NCI-H226 (cell line): ENCODE measurements at places on chromosomes 2 and 18.

GRCh38 chr2:236102971-236103370, 65.2 kb downstream of the GBX2 start:
- DNase-seq: no peak

- no peak for DNase-seq
These were observed 84.0 kb upstream of the RFX8 start for GRCh38 chr2:101558740-101559525.

GRCh38 chr18:33755931-33756560, 178.0 kb downstream of the ASXL3 start:
- DNase-seq: peak; percentile 75

DNA sequence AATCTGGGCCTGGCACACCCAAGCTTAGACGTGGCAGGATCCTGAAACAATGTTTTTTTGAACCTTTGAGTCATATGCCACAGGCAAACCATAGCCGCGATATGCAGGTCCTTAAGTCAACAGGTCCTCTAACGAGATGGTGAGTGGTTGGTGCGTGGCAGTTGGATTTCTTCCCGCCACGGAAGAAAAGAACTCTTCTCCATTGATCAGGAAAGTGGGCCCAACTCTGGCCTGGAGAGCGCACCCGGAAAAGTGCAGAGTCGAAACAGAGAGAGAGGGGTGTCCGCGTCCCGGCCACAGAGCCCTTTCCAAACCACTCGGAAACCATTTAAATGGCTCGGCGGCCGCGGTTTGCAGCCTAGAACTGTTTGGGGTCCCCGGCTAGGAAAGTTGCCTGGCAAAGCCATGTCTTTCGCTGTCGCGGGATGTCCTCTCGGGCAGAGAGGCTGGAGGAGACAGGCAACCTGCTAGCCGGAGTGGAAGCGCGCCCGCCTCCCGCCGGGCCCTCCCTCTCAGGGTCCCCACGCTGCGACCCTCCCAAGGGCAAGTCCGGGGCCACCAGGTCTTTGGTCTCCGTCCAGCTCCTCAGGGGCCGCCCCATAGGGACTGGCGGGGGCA, 777 bp downstream of the GALNT3 start:
- no peak for DNase-seq

- no peak for DNase-seq
These were observed 38.9 kb upstream of the YES1 start for GRCh38 chr18:850960-851359.

GRCh38 chr2:166341426-166341825, 34.3 kb downstream of the SCN9A start:
- DNase-seq: no peak

- DNase-seq: no peak
These were observed 56.5 kb downstream of the NPPC start for GRCh38 chr2:231869704-231870103.

GRCh38 chr2:171346723-171347557, 86.8 kb downstream of the METTL8 start:
- DNase-seq: no peak

- DNase-seq: peak; percentile 76
These were observed 149.1 kb downstream of the GREB1L start for GRCh38 chr18:21391074-21391673.

DNA sequence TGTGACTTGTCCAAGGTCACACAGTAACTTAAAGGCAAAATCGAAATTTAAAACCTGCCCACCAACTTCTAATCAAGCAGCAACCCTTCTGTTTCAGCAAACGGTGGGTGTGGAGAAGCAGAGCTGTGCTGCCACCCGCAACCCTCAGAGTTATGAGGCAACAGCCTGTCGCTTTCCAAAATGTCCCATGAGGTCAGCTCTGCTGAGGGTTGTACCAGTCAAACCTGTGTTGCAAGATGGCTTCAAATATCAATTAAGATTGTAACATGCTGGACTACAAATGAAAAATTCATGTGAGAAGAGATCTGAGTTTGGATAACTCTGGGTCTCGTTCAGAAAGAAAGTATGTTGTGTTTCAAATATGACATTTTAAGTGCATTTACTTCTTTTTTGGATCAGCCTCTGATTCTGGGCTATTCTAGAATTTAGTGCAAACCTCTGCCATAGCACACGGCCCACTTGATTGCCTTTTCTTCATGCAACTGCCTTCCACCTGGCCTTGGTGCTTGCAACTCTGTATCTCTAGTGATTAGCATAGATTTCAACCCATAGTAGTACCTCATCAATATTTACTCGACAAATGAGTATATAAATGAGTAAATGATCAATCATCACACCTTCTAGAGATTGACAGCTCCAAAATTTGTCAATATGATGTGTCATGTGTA, 69.3 kb downstream of the TIMM21 start:
- no peak for DNase-seq

DNA sequence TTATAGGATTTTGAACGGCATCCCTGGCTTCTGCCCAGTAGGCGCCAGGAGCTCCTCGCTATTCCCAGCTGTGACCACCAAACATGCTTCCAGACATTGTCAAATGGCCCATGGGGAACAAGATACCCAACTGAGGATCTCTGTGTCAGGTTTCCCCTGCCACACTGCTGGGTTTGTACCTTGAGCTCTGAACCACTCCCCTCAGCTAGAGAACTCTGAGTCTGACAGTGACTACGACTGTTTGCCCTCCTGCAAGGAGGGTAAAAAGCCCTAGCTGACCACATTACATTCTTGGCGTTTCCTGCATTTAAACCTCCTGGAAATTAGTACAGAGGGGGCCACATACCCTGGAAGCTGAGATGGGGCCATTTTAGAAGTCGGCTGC, 12.4 kb downstream of the LRRFIP1 start:
- DNase-seq: no peak

DNA sequence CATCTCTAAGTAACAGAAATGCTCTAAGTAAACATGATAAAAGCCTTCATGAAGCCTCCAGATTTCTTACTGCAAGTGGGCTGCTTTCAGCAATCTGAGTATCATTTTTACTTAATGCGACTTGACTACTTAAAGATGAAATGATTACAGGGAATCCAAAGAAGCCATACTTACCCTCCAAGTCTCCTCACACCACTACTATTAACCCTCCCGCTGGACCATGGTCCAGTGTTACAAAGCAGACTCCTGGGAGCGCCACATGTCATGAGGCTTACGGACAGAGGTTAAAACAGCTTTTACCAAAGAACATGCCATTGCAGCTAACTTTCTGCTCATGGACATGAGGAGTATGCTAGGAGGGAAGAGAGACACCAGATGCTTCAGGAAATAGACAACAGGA, 46.4 kb downstream of the LPIN2 start:
- no peak for DNase-seq

DNA sequence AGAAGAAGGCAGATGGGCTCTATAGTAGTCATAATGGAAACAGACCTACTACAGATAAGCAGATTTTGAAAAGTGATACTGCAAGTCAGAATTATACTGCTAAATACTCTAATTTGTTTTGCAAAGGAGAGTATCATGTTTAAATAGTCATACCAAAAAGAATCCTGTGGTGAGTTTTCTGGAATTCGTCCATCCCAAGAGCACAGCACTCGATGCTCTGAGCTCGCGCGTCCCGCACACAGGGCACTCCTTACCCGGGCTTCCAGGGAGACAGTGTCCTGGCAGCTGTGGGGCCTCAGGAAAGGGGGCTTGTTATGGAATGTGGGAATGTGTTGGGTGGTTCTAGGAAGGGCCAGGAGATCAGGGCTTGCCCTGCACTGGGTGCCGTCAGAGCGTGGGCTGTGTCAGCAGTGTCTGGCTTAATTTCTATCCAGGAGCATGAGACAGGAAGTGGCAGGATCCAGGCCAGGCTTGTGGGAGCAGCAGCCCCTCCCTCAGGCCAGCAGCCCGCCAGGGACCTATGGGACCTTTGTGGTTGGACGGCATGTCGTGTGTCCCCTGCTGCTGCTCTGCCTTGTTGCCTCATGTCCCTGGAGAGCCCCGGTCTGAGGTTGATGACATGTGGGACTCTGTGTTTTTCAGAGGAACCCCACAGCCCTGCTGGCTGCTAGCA, 193.2 kb upstream of the TPO start:
- DNase-seq: no peak

DNA sequence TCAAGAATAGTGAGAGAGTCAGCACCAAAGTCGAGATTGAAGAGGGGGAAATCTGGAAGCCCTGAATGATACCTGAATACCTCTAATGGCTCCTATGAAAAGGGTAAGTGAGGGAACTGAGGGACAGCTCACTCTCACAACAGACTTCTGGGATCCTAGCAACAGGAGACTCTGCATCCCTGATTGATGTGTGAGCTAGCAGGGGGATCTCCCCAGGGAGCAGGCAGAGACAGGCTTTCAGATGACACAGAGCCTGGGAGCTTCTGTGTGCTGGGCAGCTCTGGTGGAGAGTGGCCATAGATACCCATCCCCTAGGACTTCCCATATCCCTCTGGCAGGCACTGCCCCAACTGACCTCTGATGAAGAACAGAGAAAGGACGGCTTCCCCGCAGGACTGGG, 206.2 kb downstream of the EXOC6B start:
- DNase-seq: peak; percentile 41

GRCh38 chr18:28281400-28281799, 104.5 kb upstream of the CDH2 start:
- peak; percentile 26 for DNase-seq

DNA sequence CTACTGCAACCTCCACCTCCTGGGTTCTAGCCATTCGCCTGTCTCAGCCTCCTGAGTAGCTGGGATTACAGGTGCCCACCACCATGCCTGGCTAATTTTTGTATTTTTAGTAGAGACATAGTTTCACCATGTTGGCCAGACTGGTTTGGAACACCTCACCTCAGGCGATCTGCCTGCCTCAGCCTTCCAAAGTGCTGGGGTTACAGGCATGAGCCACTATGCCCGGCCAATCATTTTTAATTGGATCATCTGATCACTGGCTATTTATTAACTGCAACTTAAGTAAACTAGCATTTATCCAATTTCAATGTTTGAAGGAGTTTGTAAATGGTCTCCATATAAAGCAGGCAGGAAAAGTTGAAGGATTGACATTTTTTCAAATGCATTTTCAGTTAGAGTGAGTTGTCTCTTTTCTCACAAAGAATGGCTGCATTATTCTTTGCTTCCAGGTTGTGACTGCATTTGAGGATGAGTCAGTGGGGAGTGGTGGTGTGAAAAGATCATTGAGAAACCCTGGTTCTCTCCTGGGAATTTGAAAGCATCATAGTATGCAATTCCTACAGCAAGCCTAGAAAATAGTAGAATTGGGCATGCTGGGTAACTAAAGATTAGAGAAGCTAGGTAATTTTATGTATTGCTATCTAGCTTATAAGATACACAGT, 431.1 kb upstream of the ZEB2 start:
- peak; percentile 78 for DNase-seq

- DNase-seq: peak; percentile 8
These were observed 163.5 kb upstream of the NT5C1B start for GRCh38 chr2:18752667-18753422.

GRCh38 chr2:56244911-56245530, 61.2 kb downstream of the CCDC85A start:
- DNase-seq: no peak

GRCh38 chr2:171004363-171004762, 75.3 kb downstream of the GORASP2 start:
- DNase-seq: no peak

GRCh38 chr2:232075859-232076258, 114.3 kb downstream of the DIS3L2 start:
- DNase-seq: no peak

- DNase-seq: no peak
These were observed 54.8 kb upstream of the CREB1 start for GRCh38 chr2:207474863-207475485.

- DNase-seq: no peak
These were observed 28.9 kb downstream of the NYAP2 start for GRCh38 chr2:225428360-225428759.

DNA sequence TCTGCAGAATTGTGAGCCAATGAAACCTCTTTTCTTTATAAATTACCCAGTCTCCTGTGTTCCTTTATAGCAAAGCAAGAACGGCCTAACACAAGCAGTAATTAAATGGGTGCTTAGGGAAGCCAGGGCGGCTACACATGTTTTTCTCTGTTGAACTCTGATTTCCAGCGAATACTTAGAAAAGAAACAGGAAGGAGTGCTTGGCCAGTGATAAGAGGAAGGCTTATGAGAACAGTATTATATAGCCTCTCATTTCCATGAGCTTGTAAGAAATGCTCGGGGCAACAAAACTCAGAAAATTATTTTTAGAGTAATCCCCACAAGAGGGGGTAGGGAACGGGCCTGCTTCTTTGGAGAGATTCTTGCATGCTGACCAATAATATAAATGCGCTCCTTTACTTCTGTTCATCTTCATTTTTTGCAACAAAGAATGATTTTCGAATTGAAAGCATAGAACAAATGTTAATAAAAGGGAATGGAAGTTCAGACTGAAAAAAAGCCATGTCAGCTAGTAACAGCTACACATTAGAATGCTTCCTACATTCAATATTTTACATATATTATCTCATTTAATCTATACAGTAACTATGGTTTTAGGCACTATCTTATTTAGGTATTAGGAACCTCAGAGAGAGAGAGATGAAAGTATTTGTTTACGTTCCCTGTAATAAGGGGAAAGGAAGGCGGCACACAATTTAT, 49.7 kb upstream of the CCDC85A start:
- no peak for DNase-seq

- no peak for DNase-seq
These were observed 144.2 kb downstream of the BABAM2 start for GRCh38 chr2:28034696-28035095.

- no peak for DNase-seq
These were observed 197.2 kb downstream of the PID1 start for GRCh38 chr2:229073935-229074334.

- DNase-seq: no peak
These were observed 45.0 kb upstream of the CREB1 start for GRCh38 chr2:207484444-207485391.

GRCh38 chr18:77524909-77525308, 275.3 kb downstream of the GALR1 start:
- no peak for DNase-seq

DNA sequence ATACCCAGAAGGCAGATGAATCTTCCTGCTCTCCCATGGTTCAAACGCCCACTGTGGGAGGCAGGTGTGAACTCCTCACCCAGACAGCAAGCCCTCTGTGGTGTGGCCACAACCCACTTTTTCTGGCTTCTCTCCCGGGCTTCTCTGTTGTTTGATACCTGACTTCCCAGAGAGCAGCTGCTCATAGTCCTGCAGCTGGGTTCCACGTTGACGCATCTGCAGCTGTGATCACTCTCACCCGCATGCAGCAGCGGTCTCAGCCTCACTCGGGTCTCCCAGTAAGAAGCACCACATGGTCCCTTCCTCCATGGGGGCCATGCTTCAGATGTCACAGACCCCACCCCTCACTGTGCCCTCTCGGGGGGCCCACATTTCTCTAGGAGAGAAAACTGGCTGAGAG, 3.5 kb downstream of the ASPRV1 start:
- DNase-seq: no peak

DNA sequence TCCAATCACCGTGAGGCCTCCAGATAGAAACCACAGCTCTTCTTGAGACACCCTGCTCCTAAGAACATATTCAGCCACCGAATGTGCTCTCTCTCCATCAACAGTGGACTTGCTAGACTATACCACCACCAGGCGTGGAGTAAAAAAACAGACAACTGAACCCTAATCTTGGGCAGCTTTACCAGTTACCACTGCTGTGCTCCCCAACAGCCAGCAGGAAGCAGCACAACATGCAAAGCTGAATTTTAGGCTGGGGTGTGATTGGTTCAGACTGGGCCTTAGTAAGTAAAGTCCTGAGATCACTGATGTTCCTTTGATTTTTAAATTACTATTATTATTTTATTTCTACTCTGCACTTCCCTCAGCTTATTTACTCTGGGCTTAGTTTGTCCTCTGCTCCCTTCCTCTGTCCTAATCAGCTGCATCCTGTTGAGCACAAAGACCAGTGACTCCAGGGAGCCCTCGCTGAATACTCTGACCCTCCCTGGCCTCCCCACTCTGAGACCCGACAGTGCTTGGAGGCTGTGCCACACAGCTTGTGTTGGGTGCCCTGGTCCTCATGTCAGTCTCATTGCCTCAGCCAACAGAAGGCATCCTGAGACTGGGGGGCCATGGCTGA, 21.9 kb downstream of the MRPL35 start:
- DNase-seq: no peak
